CD4-positive, CD25-positive, alpha-beta regulatory T cell (primary cell): ENCODE measurements at places on chromosomes 1 and 21. TPM values are rescaled to one million over a fixed set of nuclear protein-coding genes. Genes with fewer than 3 reads are reported as not detected.

Gene OVAAL
- not detected for total RNA-seq

Gene RNU1-1
- 3,278 TPM for total RNA-seq

Gene EPB41
- total RNA-seq: 309 TPM

Gene OR2W3
- total RNA-seq: not detected

Gene TEX38
- total RNA-seq: not detected

GRCh38 chr1:183756326-183756725 is 48.6 kb upstream of the RGL1 start:
- no peak for DNase-seq

DNA sequence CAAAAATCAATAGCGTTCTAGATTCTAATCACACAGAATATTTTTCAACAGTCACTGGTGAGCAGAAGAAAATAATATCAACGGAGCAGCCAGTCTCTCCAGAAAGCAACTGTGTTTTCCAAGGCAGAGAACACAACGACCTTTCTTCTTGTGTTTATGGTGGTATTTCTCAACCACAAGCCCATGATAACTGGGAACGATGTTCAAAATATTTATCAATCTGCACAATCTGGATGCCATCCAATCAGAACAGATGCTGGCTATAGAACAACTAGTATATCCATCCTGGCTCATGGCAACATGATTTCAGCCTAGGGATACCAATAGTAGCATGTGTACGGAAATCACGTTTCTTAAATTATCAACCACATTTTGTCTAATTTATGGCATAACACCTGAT is 162.7 kb upstream of the RUNX1 start:
- no peak for DNase-seq

- no peak for DNase-seq
These were observed 1.8 kb downstream of the SH2D5 start for GRCh38 chr1:20730690-20731056.

GRCh38 chr1:42971841-42972291 is 13.2 kb upstream of the SLC2A1 start:
- no peak for DNase-seq

DNA sequence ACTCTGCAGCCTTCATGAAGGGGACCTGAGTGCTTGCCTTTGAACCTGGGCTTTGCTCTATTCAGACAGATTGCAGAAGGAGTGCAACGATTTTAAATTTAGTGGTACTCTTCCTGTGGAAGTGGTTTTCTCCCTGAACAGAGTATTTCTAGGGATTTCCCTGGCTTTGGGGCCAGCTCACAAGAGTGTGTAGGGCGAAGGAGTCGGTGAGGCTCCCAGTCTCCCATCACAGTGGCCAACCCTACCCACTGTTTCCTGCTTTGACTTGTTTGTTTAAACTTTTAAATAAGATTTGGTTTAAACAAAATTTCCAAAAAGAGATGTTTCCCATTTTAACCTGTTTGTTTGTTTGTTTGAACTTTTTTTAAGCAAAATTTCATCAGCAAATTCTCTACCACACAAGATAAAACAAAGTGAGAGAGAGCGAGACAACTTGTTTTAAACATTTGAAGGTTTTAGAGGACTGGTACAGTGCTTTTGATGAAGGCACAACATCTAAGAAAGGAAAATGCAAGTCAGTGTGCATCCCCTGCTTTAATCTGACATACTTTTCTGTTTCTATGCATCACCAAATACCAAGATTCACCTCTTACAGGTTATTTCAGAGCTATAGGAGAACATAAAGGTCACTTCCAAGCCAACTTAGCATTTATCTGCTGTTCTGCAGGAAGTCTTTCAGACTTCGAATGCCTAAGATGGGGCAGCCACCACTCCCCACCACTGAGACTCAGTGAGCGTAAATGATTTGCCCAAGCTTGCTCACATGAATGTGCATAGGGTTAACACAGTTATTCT is 6.6 kb downstream of the SELP start:
- DNase-seq: no peak

DNA sequence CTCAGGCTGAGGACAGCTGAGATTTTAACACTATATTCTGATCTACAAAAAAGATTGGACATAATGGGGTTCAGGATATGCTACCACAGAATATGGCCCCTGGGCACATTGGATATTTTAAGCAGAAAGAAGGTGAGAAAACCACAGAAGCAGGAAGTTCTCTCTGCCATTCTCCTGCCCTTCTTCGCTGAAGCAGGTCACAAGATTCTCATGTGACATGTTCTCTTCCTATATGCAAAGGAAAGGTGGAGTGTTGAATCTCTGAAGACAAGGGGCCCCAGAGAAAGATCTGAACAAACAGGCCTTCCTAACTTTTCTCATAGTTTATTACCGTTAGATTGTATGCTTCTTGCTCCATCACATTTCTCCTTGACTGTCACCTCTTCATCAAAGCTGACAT is 285.7 kb downstream of the S1PR1 start:
- DNase-seq: peak; percentile 4

DNA sequence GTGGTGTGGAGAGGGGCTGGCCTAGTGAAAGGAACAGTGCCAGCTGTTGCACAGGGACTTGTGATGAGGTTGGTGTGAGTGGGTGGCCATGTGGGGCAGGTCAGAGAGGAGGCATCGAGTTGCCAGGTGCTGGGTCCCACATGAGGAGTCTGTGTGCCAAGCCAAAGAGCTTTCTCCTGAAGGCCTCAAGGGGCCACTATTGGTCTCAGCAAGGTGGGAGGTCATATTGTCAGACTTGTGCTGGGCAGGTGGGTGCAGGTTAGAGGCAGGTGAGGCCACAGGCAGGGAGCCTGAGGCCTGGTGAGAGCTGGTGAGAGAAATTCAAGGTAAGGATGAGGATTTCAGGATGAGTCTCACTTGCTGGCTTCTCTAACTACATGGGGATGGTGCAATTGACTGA is 256.8 kb downstream of the DISC1 start:
- no peak for DNase-seq

GRCh38 chr1:90512441-90512840 is 204.7 kb downstream of the BARHL2 start:
- no peak for DNase-seq

- no peak for DNase-seq
These were observed 110.4 kb downstream of the RNF220 start for GRCh38 chr1:44515416-44515815.

GRCh38 chr1:55337801-55338447 is 122.8 kb upstream of the USP24 start:
- DNase-seq: peak; percentile 53

- DNase-seq: no peak
These were observed 103.8 kb downstream of the SLC45A1 start for GRCh38 chr1:8421721-8422120.

DNA sequence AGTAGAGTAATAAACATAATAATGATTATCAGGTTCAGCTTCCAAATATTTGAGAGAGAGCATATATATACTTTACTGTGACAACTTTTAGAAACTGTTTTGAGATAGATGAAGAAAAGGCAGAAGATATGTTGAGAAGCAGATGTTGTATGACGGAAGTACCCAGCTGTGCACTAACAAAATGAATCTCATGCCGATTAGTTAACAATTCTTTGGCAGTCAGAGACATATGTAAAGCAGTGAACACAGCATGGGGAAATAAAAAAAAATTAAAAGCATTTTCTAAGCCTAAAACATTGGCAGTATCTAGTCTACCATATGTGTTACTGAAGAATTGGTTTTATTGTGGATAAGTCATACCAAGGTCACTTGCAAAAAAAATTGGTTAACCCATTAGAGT is 51.8 kb downstream of the MAGI3 start:
- no peak for DNase-seq

GRCh38 chr1:160446945-160447600 is 46.7 kb downstream of the VANGL2 start:
- DNase-seq: peak; percentile 62

DNA sequence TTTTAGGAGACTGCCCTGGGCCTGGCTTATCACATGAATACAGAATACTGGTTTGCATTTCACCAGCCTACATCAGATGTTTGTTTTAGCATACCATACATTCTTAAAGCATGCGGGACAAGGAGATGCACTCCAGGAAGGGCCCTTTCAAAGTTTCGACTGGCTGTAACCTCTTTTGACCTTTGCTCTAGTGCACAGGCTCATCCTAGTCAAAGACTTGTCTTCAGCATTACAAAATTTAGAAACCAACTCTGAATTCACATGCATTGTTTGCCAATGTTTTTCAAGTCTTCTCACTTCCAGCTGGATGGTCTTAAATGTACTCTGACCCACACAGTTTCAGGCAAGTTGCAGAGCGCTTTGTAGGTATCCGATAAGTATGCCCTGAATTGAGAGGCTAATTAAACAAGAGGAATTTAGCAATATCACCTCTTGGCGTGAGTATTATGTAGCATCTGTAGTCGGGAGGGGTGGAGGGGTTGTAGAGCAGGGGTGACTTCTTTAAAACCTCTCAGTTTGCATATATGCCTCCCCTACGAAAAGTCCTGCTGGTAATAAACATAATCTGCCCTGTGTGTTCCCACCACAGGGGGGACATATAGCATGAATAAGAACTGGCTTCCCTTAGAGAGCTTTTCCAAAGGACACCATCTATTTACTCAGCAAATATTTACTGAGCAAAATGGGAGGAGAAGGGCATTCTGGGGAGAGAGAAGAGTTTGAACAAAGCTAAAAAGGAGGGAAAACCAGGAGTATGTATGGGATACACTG is 24.4 kb upstream of the AHCYL1 start:
- DNase-seq: no peak

DNA sequence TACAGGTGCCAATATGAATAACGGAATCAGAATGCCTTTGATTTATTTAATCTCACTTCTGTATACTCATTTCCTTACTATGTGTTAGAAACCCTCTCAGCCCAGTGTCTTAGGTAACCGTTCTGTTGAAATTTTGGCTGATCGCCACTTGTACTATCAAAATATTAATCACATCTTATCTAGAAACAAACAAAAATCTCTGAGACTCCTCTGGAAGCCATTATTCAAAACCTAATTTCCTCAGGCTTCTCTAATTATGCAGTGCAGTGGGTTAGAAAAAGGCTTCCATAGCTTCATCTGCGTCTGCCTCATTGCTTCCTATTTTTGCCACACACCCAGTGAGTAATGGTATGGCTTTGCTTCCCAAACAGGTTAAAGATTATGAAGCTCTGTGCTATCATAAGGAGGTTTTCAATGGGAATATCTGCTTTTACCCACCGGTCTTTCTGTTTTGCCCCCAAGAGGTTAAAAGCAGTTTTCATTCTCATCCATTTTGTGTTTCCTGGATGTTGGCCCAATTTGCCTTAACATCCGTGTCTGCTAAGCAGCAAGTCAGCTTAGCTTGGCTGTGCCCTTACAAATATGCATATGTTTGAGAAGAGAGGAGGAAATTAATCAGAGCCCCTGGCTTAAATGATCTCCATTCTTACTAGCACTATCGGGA is 129.6 kb downstream of the RYR2 start:
- no peak for DNase-seq

- DNase-seq: no peak
These were observed 68.1 kb downstream of the URB2 start for GRCh38 chr1:229694053-229694693.

GRCh38 chr1:231387770-231388669 is 34.1 kb downstream of the EGLN1 start:
- DNase-seq: no peak
